ENCODE measurements at places on chromosomes 11 and 22. TPM values are rescaled to one million over a fixed set of nuclear protein-coding genes. Genes with fewer than 3 reads are reported as not detected.

DNA sequence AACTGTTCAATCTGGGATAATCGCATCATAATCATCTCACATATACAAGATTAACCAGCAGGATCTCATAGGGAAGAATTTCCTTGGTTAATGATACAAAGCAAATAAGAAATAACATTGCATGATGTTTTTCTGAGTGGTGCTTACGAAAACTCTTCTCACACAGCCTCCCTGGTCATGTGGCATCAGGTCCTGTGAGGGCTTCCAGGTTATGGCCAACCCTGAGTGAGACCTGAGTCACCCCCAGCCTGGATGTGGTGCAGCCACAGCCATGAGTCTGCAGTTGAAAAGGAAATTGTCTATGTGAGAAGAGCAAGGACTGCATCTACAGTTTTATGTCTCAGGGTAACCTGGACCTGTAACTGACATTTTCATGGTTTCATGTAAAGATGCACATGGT is 90.5 kb upstream of the XKR3 start:
- no peak for DNase-seq
- H3K4me1 ChIP-seq = no peaks in the 10 kb centered on the region
- H3K36me3 ChIP-seq = no peaks in the 10 kb centered on the region
- no peak overlapping the region for H3K4me3 ChIP-seq

DNA sequence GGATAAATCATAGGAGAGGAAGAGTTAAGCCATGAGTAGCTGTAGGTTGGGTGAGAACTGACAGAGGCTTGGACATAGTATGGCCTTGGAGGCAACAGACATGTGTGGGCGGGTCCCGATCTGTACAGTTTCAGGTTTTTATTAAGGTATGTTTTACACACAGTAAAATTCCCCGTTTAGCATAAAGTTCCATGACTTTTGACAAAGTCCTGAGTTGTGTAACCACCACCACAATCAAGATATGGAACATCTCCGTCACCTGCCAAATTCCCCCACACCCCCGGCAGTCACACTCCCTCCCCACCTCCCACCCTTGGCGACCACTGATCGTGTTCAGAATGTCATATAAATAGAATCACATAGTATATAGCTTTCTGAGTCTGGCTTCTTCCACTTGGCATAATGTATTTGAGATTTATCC is 68.1 kb downstream of the GRIK4 start:
- H3K4me3 ChIP-seq = no peak overlapping the region
- DNase-seq = no peak
- H3K36me3 ChIP-seq = no peaks in the 10 kb centered on the region
- H3K4me1 ChIP-seq = no peaks in the 10 kb centered on the region
- peaks cover 2% of the 10 kb centered on the region for H3K27me3 ChIP-seq

DNA sequence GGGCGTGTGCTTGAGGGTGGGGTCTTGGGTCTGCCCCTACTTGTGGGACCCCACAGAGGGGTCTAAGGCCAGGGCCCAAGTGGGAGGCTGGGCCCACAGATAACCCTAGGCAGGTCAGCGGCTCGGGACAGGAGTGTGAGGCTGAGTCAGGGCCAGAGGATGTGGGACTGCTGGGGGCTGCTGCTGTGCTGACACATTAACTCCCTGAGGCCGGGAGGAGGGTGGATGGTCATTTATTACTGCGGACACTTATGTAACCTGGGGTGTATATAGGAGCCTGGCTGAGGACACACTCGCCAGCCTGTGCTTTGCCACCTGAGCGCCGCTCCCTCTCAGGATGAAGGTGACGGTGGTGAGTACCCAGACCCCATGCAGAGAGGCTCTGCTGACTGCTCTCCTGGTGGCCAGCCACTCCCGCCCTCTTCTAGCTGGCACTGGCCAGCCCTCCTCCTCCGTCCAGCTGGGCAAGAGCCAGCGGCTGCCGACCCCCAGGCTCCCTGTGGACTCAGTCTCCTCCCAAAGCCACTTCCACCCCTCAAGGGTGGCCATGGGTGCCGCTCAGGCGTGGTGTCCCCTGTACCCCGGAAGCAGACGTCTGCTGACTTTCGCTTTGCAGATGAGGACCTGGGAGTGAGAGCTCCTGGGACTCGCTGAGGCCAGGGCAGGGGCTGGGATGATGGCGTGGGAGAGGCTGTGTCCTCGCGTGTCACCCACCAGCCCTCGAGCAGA is at the start of gene MIOX:
Gene MIOX (plus strand): TSS at position 299 of the 729 bp plus-strand sequence. CDS start 39 bp downstream, at position 338.
- H3K4me1 ChIP-seq = peaks cover 18% of the 10 kb centered on the region
- no peak within 1 kb of the TSS for H3K4me3 ChIP-seq
- H3K36me3 ChIP-seq = no peaks in the 10 kb centered on the region
- peaks cover 14% of the 10 kb centered on the region for H3K27me3 ChIP-seq
- no peak for DNase-seq
- no peak within 1 kb of the TSS for H3K27ac ChIP-seq

- no peak overlapping the region for H3K4me3 ChIP-seq
- no peaks in the 10 kb centered on the region for H3K4me1 ChIP-seq
- H3K27ac ChIP-seq = no peak overlapping the region
These were observed 8.3 kb downstream of the MLC1 start for GRCh38 chr22:50076646-50077535.

MRPL11 gene
- total RNA-seq = 20.7 TPM

Data from natural killer cell (primary cell).